ENCODE measurements at places on chromosomes 5 and 9. TPM values are rescaled to one million over a fixed set of nuclear protein-coding genes. Genes with fewer than 3 reads are reported as not detected.

DNA sequence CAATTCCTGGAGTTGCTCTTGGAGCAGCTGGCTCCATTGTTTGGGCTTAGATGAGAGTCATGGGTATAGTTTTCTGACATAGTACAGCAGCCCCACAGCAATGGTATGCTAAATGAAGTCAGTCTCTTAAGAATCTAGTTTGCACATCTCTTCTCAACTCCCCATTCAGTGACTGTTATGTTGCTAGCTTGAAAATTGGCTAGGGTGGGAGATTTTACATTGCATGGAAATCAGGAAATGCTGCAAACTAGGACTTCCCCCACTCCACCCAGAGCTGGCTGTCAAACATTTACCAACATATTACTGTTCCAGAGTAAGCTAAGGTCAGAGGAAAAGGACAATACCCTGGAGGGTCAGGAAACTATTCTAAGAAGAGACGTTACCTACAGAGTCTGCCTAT is 17.6 kb upstream of the FCHO2 start:
- DNase-seq: no peak

GRCh38 chr5:118459490-118459889 is 528.9 kb downstream of the DTWD2 start:
- no peak for DNase-seq

- no peak for DNase-seq
These were observed 157.3 kb downstream of the CYLC2 start for GRCh38 chr9:103152473-103152872.

- DNase-seq: no peak
These were observed 18.9 kb downstream of the BNIP1 start for GRCh38 chr5:173163219-173163618.

GRCh38 chr9:87069690-87070089 is 122.4 kb upstream of the GAS1 start:
- DNase-seq: no peak

DNA sequence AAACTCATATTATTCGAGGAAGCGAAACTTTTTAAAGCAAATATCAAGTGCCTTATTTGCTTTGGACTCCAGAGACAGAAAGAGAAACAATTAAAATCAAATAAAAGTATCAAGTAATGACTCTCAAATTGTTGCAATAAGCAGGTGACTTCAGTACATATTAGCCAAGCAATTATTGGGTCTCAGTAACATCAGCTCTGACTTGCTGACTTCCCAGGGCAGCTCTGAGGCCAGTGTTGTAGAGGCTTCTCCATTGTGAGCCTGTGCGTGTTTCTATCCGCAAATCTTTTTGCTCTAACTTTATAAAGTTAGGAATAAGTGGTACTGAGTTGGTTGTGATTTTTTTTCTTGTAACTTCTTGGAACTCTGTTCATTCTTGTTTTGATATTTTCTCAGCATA is 186.8 kb upstream of the PRLR start:
- no peak for DNase-seq

- DNase-seq: no peak
These were observed 454.0 kb downstream of the DIRAS2 start for GRCh38 chr9:90188656-90189055.

DNA sequence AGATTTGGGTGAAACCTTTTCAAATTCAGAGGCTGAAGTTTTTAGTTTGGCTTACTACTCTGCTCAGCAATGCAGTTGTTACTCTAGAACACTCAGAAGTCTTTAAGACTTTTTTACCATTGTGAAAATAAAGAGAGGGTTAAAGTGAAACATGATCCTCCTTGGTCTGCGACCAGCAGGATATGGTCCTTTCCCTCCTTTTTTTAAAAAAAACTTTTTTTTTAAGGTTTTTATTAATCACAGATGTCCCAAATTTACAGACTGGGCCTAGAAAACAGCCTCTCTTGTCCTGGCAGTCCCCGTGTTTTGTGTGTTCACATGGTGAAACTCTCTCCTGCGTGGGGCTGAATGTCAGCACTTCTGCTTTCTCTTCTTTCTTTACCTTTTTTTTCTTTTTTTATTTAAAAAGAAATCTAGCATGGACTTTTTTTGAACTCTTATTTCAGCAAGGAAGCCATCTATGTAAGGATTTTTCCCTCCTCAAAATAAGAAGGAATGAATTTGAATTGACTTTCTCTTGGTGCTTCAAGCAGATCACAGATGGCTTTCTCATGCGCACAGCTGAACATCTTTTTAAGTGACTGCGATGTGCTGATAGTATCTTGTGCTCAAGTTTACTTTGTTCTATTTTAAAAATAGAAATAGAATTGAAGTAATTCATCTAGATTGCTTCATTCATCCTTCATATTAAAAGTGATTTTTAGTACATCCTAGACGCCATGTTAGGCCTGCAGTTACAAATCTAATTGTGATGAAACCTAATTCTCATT is 128.7 kb upstream of the OTULINL start:
- no peak for DNase-seq

DNA sequence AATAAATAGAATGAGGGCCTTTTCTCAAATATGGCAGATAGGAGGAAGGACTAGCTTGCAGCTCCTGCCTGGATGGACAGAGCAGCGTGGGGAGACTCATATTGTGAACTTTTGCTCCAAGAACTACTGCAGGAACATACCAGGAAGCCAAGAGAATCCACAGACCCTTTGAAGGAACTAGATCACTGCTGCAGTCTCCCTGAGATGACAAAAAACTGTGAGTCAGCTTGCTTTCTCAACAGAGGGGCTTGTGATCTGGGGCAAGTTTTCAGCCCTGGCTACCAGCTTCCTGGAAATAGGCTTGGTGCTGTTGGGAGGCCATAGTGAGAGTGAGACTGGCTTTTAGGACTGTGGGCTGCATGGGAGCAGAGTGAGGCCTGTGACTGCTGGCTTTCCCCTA is 170.6 kb upstream of the TRIM32 start:
- no peak for DNase-seq

DNA sequence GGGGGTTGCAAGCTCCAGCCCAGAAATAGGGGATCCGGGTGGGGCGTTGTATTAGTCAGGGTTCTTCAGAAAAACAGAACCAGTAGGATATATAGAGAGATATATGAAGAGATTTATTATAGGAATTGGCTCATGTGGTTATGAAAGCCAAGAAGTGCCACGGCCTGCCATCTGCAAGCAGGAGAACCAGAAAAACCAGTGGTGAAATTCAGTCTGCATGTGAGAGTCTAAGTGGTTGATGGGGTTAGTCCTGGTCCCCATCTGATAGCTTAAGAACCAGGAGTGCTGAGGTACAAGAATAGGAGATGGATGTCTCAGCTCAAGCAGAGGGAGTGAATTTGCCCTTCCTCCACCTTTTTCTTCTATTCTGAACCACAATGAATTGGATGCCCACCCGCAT is 123.4 kb upstream of the APC start:
- no peak for DNase-seq

- no peak for DNase-seq
These were observed 70.3 kb upstream of the EQTN start for GRCh38 chr9:27367175-27367798.

- DNase-seq: no peak
These were observed 603.3 kb downstream of the KIF4B start for GRCh38 chr5:155616779-155617392.

DNA sequence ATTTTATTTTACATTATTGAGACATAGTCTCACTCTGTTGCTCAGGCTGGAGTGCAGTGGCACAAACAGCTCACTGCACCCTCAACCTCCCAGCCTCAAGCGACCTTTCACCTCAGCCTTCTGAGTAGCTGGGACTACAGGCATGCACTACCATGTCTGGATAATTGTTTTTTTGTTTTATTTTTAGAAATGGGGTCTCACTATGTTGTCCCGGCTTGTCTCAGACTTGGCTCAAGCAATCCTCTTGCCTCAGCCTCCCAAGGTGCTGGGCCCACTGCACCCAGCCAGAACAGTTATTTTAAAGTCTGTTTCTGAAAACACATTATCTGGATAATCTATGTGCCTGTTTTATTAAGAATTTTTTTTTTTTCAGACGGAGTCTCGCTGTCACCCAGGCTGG is 62.0 kb downstream of the TEX10 start:
- no peak for DNase-seq

GRCh38 chr5:5050801-5051200 is 89.3 kb upstream of the ADAMTS16 start:
- DNase-seq: no peak

GRCh38 chr5:181173420-181174342 is 26.3 kb downstream of the OR2V2 start:
- DNase-seq: no peak

- DNase-seq: no peak
These were observed 22.1 kb upstream of the PLPP6 start for GRCh38 chr9:4640027-4640426.

GRCh38 chr5:86337667-86338460 is 279.9 kb upstream of the COX7C start:
- no peak for DNase-seq

DNA sequence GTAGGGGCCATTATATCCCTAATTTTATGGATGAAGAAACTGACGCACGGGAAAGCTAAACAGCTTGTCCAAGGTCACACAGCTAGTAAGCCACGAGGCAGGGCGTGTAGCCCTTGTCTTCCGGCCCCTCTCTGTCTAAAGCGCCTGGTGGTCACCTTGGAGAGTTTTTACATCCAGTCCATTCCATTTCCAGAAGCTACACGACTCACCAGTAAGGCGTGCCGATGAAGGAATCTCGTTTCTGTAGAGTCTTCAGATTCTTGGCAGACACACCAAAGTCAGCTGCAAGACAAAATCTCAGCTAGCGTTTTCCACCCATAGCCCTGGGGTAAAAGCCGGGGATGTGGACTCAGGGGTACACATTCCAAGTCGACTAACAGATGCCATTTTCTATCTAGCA is 80.5 kb downstream of the STK10 start:
- DNase-seq: no peak

- no peak for DNase-seq
These were observed 165.7 kb downstream of the NDUFS4 start for GRCh38 chr5:53726121-53726520.

DNA sequence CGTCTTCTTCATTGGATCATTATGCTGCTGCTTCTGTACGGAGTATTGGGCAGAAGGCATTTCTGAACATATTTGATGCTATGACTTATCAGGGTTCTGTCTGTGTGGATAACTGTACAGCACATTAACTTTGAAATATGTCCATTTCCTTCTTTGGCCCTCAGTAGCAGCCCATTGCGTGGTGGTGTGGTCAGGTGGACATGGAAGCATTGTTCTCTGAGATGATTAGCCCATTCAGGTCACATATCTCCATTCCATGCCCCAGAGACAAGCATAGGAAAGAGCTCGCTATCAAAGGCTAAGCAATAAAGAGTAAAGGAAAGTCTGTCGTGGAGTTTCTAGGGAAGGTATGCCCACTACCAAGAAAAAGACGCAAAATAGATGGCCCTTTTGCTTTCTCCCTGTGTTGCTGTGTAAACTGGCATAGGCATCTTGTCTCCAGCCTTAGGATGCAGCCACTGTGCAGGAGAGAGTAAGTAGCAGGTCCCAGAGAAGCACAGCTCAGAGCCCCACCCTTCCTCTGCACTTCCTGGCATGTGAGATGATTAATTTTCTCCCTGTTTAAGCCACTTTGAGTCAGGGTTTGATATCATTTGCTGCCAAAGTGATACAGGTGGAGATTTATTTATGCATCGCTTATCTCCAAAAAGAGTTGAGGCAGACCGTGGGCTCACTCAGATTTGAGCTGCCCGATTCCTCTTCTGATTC is 221.9 kb downstream of the PDZD2 start:
- no peak for DNase-seq

DNA sequence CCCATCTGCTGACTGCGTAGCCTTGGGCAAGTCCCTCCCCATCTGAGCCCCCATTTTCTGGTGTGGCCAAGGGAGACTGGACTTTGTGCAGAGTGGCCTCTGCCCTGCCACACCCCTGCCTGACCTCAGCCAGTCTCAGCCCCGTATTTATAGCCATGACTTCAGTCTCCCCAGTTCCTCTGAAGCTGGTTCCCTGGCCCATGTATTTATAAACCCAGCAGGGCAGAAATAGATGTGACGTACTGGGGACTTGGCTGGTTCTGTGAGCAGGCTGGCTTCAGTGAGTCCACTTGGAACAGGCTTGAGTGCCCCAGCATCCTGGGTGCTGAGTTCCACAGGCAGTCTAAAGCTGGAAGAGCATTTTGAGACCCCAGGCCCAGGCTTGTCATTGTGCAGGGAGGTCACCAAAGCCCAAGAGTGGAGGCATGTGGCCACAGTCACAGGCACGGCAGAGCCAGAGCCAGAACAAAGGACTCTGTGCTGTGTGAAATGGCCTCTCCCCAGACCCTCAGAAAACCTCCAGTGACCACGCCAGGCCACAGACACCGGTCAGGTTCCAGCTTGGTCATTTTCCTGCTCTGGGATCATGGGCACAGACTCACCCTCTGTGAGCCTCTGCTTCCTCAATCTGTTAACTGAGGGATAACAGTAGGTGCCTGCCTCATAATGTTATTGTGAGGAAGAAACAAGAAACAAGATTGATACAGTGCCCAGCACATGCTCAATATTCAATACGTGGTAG is 30.4 kb upstream of the SYNPO start:
- DNase-seq: no peak

DNA sequence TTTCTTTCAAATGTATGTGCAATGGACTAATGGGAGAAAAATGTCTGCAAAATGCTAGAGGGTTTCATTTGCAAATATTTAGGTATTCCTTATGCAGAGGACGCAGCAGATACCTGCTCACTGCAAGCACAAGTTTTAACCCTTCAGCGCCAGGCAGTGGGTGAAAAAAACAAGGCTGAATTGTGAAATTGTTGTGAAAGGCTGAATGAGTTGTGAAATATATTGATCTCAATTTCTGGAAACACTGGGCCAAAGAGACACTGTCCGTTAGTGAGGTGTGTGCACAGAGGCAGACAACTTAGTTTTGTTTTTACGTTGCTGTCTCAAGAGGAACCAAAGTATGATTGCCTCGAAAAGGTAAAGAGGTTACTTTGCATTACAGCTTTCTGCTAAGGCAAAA is 18.8 kb downstream of the FUBP3 start:
- no peak for DNase-seq

DNA sequence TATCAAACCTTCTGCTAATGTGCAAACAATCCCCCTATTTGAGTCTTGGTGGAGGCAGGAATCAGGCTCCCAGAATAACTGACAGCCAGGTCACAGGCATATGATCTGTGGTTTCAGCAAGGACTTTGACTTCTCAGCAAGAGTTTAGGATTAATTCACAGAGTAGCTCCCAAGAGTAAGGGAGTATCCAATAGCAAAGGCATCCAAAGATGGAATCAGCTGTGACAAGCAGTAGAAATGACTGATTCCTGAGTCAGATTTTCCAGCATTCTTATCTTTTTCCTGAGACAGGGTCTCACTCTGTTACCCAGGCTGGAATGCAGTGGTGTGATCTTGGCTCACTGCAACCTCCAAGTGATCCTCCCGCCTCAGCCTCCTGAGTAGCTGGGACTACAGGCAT is 108.3 kb downstream of the EPB41L4A start:
- no peak for DNase-seq

ADAMTS19 gene
- polyA plus RNA-seq: 0.09 TPM

SPAG8 gene
- 3.4 TPM for polyA plus RNA-seq

NEUROG1 gene
- polyA plus RNA-seq: 0.32 TPM

C5orf52 gene
- not detected for polyA plus RNA-seq

CYSRT1 gene
- polyA plus RNA-seq: 2.8 TPM

CNTFR gene
- polyA plus RNA-seq: 2.2 TPM

BTNL8 gene
- polyA plus RNA-seq: 0.46 TPM

FBXO4 gene
- 27.2 TPM for polyA plus RNA-seq

NDUFS4 gene
- 96.9 TPM for polyA plus RNA-seq

PCDHGA9 gene
- polyA plus RNA-seq: 0.75 TPM

KCNMB1 gene
- 2.9 TPM for polyA plus RNA-seq

SPINK6 gene
- polyA plus RNA-seq: 9.9 TPM

All from thymus (tissue), 14 donors.